ENCODE measurements at places on chromosomes 5 and 9. TPM values are rescaled to one million over a fixed set of nuclear protein-coding genes. Genes with fewer than 3 reads are reported as not detected.

GRCh38 chr5:35131723-35132122 lies 84.0 kb upstream of the AGXT2 start:
- H3K27ac ChIP-seq: no peak overlapping the region
- H3K4me1 ChIP-seq: no peaks in the 10 kb centered on the region
- peaks cover 25% of the 10 kb centered on the region for H3K27me3 ChIP-seq
- no peak overlapping the region for H3K4me3 ChIP-seq
- no peak for DNase-seq
- H3K36me3 ChIP-seq: no peaks in the 10 kb centered on the region

ZNF883 gene
- polyA plus RNA-seq: 2.2 TPM

DNA sequence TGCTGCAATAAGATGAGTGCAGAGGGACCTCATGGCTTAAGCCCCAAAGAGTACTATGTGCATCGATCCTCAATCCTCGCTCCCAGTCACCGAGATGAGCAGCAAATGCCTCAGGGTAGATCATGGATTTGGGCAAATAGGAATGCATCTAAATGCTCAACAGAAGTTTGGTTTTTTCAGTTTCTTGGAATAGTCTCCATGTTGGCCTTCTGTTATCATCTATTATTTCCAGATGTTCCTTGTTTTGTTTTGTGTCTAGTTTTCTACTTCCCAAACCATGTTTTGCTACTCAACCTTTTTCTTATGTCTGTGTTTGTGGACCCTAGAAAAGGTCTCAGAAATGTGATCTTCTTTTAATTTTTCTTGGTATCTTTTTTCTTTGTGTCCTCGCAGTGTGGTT lies 43.5 kb upstream of the RASGRF2 start:
- H3K27ac ChIP-seq: no peak overlapping the region
- no peaks in the 10 kb centered on the region for H3K27me3 ChIP-seq

DNA sequence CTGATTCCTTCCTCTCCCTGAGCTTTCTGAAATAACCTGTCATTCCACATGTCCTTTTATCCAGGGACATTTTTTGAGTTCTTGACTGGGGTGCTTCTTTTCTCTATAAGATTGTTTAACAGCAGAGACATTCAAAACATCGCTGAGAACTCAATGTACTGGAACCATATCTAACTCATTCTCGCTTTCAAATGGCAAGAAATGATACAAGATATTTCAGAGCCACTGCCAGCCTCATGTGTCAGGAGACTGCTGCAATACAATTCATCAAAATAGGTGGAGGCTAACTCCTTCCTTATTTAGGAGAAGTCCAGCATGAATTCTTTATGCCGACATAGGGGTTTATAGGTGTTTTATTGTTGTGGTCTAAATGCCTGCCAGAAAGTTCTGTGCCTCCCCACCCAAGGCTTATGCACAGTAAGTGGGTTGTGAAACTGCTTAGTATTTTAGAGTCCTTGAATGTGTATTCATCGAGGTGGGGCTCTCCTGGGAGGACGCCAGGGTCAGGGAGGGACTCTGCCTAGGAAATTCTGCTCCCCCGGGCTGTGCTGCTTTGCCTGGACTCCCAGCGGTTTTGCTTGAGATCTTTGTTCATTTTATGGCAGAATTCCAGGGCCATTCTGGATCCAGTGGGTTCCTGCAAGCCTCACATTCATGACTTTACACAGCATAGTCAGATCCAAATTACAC lies 53.9 kb downstream of the ZNF474 start:
- no peak overlapping the region for H3K4me3 ChIP-seq
- no peak overlapping the region for H3K27ac ChIP-seq

GRCh38 chr9:27864644-27865438 lies 291.6 kb upstream of the C9orf72 start:
- H3K27me3 ChIP-seq: no peaks in the 10 kb centered on the region
- no peaks in the 10 kb centered on the region for H3K36me3 ChIP-seq
- no peak for DNase-seq
- no peak overlapping the region for H3K27ac ChIP-seq

DNA sequence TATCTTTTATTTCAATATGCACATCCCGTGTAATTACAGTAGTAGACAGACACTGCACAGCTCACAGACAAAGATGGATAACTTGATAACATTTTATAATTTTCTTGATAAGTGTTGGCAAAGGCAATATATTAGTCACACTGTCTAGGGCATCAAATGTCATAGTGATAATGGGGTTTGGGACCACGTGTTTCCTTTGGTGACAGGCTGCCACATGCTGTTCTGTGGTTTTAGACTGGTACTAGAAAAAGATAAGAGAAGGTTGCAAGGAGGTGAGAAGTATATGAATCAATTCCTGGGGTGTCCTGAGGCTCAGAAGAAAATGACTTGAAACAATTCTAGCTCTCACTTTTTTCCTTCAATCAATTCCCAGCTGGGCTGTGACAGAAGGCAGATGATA lies 258.8 kb upstream of the CHD1 start:
- no peaks in the 10 kb centered on the region for H3K36me3 ChIP-seq
- no peak overlapping the region for H3K4me3 ChIP-seq
- no peak for DNase-seq
- H3K27me3 ChIP-seq: no peaks in the 10 kb centered on the region
- no peaks in the 10 kb centered on the region for H3K4me1 ChIP-seq
- H3K27ac ChIP-seq: no peak overlapping the region

IRGM gene
- polyA plus RNA-seq: 1.1 TPM

- peaks cover under 1% of the 10 kb centered on the region for H3K4me1 ChIP-seq
- H3K36me3 ChIP-seq: peaks cover 6% of the 10 kb centered on the region
- no peak overlapping the region for H3K27ac ChIP-seq
- H3K4me3 ChIP-seq: no peak overlapping the region
These were observed 12.6 kb downstream of the PLGRKT start for GRCh38 chr9:5425006-5425628.

GMCL2 gene
- polyA plus RNA-seq: not detected

DNA sequence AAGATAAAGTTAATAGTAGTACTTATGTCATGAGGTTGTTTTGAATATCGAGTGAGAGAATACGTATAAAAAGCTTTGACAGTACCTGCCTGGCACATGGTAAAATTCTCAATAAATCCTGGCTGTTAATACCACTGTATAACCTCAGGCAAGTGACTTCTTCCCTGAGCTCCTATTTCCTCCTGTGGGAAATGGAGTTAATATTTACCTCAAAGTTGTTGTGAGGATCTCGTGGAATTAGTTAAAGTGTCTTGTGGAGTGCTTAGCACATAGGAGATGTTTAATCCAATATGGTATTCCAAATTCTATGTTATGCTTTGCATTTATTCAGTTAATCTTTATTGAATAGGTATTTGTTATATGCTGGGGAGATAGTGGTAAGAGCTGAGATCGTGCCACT lies 18.5 kb downstream of the FOCAD start:
- no peak overlapping the region for H3K27ac ChIP-seq
- peaks cover 3% of the 10 kb centered on the region for H3K4me1 ChIP-seq
- no peak overlapping the region for H3K4me3 ChIP-seq
- H3K36me3 ChIP-seq: peaks cover 7% of the 10 kb centered on the region

- no peaks in the 10 kb centered on the region for H3K36me3 ChIP-seq
- H3K4me1 ChIP-seq: no peaks in the 10 kb centered on the region
- no peaks in the 10 kb centered on the region for H3K27me3 ChIP-seq
- no peak for DNase-seq
- no peak overlapping the region for H3K4me3 ChIP-seq
These were observed 13.2 kb upstream of the SLC25A48 start for GRCh38 chr5:135821061-135821801.

GRCh38 chr5:96377167-96377566 lies 55.9 kb downstream of the PCSK1 start:
- no peak overlapping the region for H3K27ac ChIP-seq
- H3K36me3 ChIP-seq: no peaks in the 10 kb centered on the region
- DNase-seq: no peak

DNA sequence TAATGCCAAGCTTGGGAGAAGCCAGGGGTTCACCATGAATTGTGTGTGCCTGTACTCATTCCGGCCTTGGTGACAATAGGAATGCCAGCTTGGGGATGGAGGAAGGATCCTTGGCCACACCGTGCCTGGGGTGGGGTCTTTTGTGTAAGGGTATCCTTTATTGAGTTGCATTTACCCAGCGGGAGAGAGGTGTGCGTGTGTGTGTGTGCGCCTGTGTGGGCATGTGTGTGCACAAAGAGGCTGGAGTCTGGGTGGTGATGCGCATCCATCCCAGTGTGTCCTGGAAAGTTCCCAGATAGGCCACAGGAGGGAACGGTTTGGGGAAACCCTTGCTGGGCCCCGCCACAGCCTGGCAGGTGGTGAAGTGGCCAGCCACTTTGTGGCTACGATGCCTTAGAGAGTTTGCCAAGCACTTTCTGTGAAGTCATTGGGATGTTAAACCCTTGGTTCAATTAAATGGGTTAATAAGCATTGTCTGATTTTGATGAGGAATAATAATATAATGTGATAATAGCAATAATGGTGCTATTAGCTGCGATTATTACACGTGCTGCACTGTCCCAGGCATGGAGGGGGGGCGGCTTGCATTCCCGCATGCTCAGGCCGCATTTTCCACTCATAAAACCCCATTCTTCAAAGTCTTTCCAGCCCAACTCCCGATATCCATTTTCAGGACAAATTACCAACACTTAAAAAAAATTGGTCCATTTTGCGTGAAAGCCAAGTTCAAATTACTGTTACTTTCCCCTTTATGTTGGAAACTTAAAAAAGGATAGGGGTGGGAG lies 13.7 kb downstream of the PITX1 start:
- H3K36me3 ChIP-seq: no peaks in the 10 kb centered on the region
- no peak overlapping the region for H3K27ac ChIP-seq
- no peak overlapping the region for H3K4me3 ChIP-seq
- no peak for DNase-seq

- no peak for DNase-seq
- peaks cover 9% of the 10 kb centered on the region for H3K36me3 ChIP-seq
- H3K27ac ChIP-seq: no peak overlapping the region
- no peak overlapping the region for H3K4me3 ChIP-seq
- peaks cover 25% of the 10 kb centered on the region for H3K27me3 ChIP-seq
- no peaks in the 10 kb centered on the region for H3K4me1 ChIP-seq
These were observed 155.6 kb upstream of the ZNF618 start for GRCh38 chr9:113720495-113720894.

RNF145 gene
- polyA plus RNA-seq: 8.8 TPM

TRAF1 gene
- 0.89 TPM for polyA plus RNA-seq

UAP1L1 gene
- 1.8 TPM for polyA plus RNA-seq

PPP3R2 gene
- polyA plus RNA-seq: not detected

DNA sequence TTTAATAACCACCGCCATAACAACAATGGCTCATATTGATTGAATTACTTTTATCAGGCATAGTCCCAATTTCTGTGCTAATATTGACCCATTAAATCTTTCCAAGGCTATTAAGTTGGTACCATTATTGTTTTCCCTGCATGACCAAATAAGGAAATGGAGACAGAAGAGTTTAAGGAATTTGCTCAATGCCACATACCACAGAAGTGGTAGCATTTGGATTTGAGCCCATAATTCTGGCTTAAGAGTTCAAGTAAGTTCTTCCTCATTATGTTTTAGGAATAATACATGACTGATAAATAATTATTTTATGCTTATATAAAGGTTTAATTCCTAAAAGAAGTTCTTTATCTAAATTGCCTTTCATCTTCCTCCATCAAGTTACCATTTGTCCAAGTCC lies 43.4 kb upstream of the HAPLN1 start:
- no peak overlapping the region for H3K27ac ChIP-seq
- peaks cover 6% of the 10 kb centered on the region for H3K27me3 ChIP-seq
- DNase-seq: no peak
- no peaks in the 10 kb centered on the region for H3K36me3 ChIP-seq
- no peaks in the 10 kb centered on the region for H3K4me1 ChIP-seq

DNA sequence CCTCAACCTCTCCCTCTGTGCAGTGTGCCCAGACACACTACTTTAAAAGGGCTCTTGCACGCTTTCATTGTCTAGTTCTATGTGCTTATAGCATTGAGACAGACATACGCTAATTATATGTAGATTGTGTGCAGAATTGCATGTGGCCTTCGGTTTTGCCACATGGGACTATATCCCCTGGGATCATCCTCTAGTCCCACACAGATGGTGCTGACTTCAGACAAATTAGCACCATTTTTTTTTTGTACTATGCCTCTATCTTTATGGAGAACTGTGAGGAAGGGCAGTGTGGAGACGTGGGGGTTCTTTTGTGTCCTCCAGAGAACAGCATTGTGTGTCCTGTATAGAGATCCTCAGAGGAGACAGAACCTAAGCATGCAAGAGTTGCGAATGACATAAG lies 29.3 kb downstream of the PAPPA start:
- H3K4me1 ChIP-seq: no peaks in the 10 kb centered on the region
- no peak overlapping the region for H3K4me3 ChIP-seq
- no peak for DNase-seq
- no peaks in the 10 kb centered on the region for H3K36me3 ChIP-seq
- H3K27ac ChIP-seq: no peak overlapping the region

HINT1 gene
- 466 TPM for polyA plus RNA-seq

DNA sequence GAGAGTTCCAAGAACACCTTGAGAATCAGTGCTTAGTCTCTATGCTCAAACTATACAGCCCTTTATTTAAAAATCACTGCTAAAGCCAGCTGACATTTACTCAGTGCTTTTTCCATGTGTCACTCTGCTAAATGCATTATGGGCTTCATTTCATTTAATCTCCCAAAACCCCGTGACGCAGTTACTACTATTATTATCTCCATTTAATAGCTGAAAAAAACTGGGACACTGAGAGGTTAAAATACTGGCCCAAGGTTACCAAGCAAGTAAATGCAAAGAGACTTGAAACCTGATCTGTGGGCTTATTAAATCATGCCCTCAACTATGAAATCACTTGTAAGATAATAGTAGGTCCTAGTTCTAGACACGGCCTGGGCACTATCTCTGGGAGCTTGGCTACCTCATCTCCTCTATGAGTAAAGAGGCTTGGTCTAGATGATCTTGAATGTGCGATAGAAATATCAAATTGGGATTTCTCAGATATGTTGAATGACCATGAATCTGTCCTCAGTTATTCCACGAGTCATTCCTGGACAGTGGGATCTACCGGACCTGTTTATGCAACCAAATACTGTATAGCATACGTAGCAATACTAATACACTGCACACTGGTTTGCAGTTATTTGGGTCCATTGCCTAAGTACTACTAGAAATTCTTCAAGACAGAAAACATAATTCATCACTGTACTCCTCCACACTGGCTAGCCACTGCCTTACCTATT lies 32.3 kb downstream of the MARCHF11 start:
- H3K36me3 ChIP-seq: no peaks in the 10 kb centered on the region
- H3K4me3 ChIP-seq: no peak overlapping the region
- no peaks in the 10 kb centered on the region for H3K4me1 ChIP-seq
- no peak overlapping the region for H3K27ac ChIP-seq
- DNase-seq: no peak
- no peaks in the 10 kb centered on the region for H3K27me3 ChIP-seq

AGXT2 gene
- not detected for polyA plus RNA-seq

- no peaks in the 10 kb centered on the region for H3K27me3 ChIP-seq
- H3K4me3 ChIP-seq: peak overlapping the region; percentile 34
- H3K4me1 ChIP-seq: peaks cover 5% of the 10 kb centered on the region
- no peaks in the 10 kb centered on the region for H3K36me3 ChIP-seq
These were observed 31.1 kb upstream of the FRMD3 start for GRCh38 chr9:83569326-83569725.

DNA sequence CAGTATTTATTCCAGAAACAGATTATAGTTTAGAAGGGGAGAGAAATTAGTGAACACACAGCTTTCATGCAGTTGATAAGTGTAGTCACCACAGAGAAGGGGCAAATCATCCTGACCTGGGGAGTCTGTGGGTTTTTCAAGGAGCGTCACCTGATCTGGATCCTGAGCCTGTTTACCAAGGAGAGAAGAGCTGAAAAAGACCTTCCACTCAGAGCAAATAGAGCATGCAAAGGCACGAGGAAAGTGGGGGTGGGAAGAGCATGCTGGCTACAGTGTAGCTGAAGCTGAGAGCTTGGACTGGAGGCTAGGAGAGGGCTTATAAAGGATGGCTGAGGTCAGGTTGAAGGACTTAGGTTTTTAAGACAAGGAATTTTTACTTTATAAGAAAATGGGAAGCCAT lies 30.4 kb downstream of the ACO1 start:
- no peak overlapping the region for H3K4me3 ChIP-seq
- peaks cover 21% of the 10 kb centered on the region for H3K36me3 ChIP-seq
- H3K27me3 ChIP-seq: no peaks in the 10 kb centered on the region
- no peak overlapping the region for H3K27ac ChIP-seq
- no peak for DNase-seq
